ENCODE measurements at places on chromosomes 4 and X. TPM values are rescaled to one million over a fixed set of nuclear protein-coding genes. Genes with fewer than 3 reads are reported as not detected.

Gene UXT
- total RNA-seq = 93.8 TPM

Gene SSX4B
- 1.00 TPM for total RNA-seq

Gene CXorf51A
- not detected for total RNA-seq

Gene F8A1
- total RNA-seq = 27.7 TPM

Gene DKK2
- not detected for total RNA-seq

Gene SLC10A4
- 1.5 TPM for total RNA-seq

Gene ARHGEF6
- total RNA-seq = 2.7 TPM

- no peak overlapping the region for H3K27ac ChIP-seq
- DNase-seq = no peak
- H3K4me3 ChIP-seq = no peak overlapping the region
- H3K27me3 ChIP-seq = no peaks in the 10 kb centered on the region
Measured at GRCh38 chr4:155696726-155697125, 30.1 kb downstream of the GUCY1A1 start.

DNA sequence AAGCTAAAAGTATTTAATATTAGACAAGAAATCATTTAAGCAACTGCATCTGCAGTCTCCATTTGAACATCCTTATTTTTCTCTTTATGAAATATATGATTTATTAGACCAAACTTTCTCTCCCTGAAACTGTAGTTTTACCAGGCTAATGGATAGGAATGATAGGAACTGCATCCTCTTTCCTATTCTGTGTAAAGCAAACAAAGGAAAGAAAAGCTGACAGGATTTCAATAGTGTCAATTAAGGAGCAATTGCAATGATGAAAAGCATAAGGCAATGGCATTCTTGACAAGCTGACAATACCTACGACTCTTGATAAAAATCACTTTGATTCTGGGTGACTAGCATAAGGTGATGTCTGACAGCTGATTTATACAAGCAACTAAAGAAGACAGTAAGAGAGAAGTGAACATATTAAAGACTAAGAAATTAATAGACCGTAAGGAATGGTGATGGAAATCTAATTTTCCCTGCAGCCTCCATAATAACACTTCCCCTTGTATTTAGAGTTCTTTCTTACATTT, 502.5 kb downstream of the TECRL start:
- DNase-seq = no peak
- H3K4me1 ChIP-seq = no peaks in the 10 kb centered on the region
- no peaks in the 10 kb centered on the region for H3K27me3 ChIP-seq
- H3K36me3 ChIP-seq = no peaks in the 10 kb centered on the region
- no peak overlapping the region for H3K27ac ChIP-seq

DNA sequence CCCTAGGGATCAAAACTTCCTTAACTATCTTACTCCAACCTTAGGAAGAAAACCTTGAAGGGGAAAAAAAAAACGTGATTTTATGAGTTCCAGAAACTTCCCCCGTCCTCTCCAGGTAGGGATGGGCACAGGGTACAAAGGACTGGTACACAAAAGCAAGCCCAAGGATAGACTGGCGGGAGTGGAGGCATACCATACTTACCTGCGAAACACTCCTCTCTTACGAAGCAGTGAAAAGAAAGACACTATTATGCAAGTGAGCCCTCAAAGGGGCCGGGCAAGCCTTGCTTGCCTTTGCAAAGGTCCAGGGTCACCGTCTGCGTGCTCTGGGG, 651 bp downstream of the TSPAN6 start:
- peak overlapping the region; percentile 87 for H3K4me3 ChIP-seq
- no peaks in the 10 kb centered on the region for H3K4me1 ChIP-seq
- H3K27ac ChIP-seq = peak overlapping the region; percentile 89
- peaks cover 19% of the 10 kb centered on the region for H3K36me3 ChIP-seq
- DNase-seq = no peak

DNA sequence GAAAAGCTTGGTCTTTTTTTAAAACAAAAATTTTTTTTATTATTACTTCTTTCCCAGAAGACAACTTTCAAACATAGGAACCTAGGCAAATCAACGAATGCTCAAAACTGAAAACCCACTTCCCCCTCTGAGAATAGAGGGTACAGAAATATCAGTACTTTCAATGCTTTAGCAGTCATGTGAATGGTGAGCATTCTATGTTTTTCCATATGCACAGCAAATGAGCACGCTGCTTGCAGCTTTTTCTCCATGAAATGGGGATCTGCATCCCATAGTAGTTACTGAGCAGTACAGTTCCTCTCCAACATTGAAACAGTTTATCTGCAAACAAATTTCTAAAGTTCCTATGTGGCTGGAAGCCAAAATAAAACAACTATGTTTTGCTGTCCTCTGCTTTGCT, 108.4 kb upstream of the BMP2K start:
- no peak for DNase-seq
- no peak overlapping the region for H3K27ac ChIP-seq
- no peaks in the 10 kb centered on the region for H3K27me3 ChIP-seq
- H3K4me3 ChIP-seq = no peak overlapping the region
- no peaks in the 10 kb centered on the region for H3K36me3 ChIP-seq

- no peak overlapping the region for H3K4me3 ChIP-seq
- DNase-seq = no peak
- H3K4me1 ChIP-seq = peaks cover 17% of the 10 kb centered on the region
- H3K27ac ChIP-seq = no peak overlapping the region
- H3K36me3 ChIP-seq = no peaks in the 10 kb centered on the region
Measured at GRCh38 chr4:184744236-184744635, 10.3 kb upstream of the CENPU start.

DNA sequence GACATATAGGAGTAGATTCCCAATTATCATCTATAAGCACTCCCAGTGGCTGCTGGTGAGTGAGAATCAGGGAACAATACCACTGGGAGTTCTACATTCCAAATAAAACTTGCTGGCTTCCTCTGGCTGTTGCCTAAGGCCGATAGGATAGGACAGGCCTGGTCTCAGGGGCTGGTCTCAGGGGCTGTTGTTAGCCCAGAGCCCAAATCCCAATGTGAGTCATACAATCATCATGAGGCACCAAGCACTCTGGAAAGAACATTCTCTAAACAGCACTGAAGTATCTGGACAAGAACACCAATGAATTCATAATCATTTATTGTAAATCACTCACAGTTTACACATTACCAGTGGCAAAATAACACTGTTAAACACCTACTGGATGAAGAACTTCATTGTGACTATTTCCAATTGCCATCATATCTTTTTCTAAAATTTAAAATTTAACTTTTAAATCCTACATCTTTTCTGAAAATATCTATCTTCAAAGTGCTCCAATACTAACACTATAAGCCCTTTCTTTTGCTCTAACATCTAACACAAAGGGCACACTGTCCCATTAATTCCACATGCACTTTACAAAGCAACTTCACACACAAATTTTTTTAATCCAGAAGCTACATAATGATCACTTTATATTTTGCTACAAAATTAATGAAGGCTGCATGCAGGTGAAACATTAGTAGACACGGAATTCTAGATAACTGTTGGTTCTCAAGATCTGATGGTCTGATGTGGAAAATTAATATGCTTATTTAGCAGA, 67.6 kb upstream of the TMEM150C start:
- no peaks in the 10 kb centered on the region for H3K4me1 ChIP-seq
- no peaks in the 10 kb centered on the region for H3K27me3 ChIP-seq
- H3K4me3 ChIP-seq = no peak overlapping the region
- no peaks in the 10 kb centered on the region for H3K36me3 ChIP-seq

- peaks cover 21% of the 10 kb centered on the region for H3K36me3 ChIP-seq
- no peaks in the 10 kb centered on the region for H3K27me3 ChIP-seq
- H3K4me3 ChIP-seq = no peak overlapping the region
- no peak overlapping the region for H3K27ac ChIP-seq
- no peaks in the 10 kb centered on the region for H3K4me1 ChIP-seq
Measured at GRCh38 chrX:16585486-16586376, 64.2 kb upstream of the S100G start.

- no peak for DNase-seq
- H3K27me3 ChIP-seq = no peaks in the 10 kb centered on the region
- no peak overlapping the region for H3K27ac ChIP-seq
- no peaks in the 10 kb centered on the region for H3K4me1 ChIP-seq
Measured at GRCh38 chrX:134673123-134673522, 14.9 kb upstream of the PLAC1 start.

GRCh38 chr4:142781114-142781513, 65.0 kb downstream of the INPP4B start:
- no peaks in the 10 kb centered on the region for H3K36me3 ChIP-seq
- DNase-seq = no peak
- H3K4me3 ChIP-seq = no peak overlapping the region

DNA sequence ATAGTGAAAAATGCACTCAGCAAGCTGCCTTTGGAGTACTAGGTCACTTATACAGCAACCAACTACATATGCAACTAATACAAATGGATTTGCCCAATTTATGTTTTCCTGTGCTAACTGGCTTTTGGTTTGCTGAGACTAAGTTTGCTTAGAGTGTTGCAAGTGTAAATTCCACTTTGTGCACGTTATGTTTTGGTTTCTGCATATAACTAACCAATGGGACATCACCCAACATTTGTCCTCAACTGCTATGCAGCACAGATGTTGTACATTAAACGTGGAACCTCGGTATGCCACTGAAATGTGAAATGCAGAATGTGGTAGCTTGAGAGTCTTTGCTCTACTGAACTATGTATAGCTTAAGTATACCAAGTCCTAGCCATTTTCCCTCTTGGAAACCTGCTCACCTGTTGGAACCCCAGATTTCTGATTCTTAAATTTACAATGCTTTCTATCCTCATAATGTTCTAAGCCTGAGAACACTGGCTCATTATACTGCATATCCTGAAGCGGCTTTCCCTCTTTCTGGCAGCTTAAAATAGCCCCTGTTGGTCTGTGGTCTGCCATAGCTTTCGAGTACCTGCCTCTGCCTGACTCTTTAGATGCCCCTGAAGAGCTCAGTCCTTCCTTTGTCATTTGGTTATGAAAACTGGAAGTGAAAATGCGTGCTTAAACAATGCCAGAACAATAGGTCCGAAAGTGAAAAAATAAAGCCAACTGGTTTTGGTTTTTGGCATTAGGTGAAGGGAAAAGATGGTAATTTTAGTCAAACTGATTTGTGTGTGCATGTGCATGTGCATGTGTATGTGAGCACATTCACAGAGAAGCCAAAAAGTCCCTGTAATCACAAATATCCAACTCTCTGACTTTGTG, 158.0 kb downstream of the SH2D1A start:
- H3K27me3 ChIP-seq = no peaks in the 10 kb centered on the region
- H3K27ac ChIP-seq = no peak overlapping the region
- DNase-seq = no peak
- H3K4me1 ChIP-seq = no peaks in the 10 kb centered on the region
- H3K4me3 ChIP-seq = no peak overlapping the region

DNA sequence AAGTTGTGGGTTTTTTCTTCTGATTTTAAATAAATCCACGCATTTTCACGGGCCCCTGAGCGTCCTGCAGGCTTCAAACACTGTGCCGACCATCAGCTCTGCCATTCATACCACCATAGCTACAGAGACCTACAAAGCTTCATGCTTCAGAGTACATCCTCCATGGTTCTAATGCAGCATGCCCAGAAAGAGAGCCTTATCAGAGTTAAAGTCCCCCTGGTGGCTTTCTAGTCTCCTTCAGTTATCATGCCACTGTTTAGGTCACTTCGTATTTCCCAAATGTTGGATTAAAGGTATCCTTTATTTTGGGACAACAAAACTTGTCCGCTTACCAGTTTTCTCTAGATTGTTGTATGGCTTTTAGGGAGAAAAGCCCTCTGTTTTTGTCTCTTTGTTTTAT, 66.7 kb upstream of the VCX2 start:
- no peak for DNase-seq
- no peak overlapping the region for H3K4me3 ChIP-seq
- no peak overlapping the region for H3K27ac ChIP-seq
- H3K4me1 ChIP-seq = no peaks in the 10 kb centered on the region
- no peaks in the 10 kb centered on the region for H3K27me3 ChIP-seq

DNA sequence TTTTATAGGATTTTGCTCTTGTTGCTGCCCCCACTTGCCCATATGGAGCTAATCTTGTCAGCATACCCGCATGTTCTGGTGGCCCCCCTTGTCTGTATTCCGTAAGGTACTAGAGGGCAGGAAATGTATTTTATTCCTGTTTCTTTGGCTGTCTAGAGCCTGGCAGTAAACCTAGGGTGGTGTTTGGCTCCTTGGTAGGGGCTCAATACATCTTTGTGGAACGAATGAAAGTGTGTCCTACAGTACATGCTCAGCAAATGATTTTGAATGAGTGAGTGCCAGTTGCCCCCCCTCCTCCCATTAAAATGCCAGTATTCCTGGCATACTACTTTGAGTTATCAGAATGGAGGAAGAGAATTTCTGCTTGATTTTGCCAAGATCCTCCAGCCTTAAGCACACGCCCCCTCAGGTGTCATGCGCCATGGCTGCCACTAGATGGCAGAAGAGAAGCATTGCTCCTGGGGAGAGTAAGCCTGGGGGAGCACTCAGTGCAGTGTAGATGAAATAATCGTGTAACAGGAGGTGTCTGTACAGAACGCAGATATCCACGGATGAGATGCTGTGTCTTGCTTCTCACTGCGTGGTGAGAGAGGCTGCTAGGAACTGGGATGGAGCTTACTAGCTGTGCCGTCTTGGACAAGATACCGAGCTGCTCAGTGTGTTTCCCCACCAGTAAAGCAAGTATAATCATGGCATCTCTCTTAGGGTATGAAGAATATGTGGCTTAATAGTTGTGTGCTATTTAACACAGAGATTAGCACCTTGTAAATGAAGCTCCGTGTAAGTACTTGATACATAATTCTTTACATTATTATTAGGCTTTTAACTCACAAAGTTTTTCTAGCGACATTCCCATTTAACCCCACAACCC, 17.2 kb upstream of the RNF212 start:
- H3K36me3 ChIP-seq = no peaks in the 10 kb centered on the region
- H3K27me3 ChIP-seq = peaks cover 24% of the 10 kb centered on the region
- H3K4me3 ChIP-seq = no peak overlapping the region
- H3K4me1 ChIP-seq = no peaks in the 10 kb centered on the region
- H3K27ac ChIP-seq = no peak overlapping the region

DNA sequence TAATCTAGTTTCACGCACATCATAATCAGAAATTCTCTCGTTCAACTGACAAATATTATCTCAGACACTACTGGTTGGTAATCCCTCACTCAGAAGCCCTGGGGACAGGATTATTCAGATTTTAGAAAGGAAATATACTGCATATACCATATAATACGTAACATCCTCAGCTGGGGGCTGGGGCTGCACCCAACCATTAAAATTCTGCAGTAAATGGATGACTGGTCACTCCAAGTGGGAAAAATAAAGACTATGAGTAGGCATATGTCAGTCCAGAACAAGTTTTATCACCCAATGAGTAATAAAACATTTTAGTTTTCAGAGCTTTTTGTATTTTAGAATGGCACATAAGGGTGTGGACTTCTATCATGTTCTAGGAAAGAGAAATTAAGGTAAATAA, 121.7 kb upstream of the MAP3K15 start:
- no peaks in the 10 kb centered on the region for H3K4me1 ChIP-seq
- no peaks in the 10 kb centered on the region for H3K36me3 ChIP-seq
- no peak overlapping the region for H3K4me3 ChIP-seq
- no peak for DNase-seq
- no peak overlapping the region for H3K27ac ChIP-seq

- no peak overlapping the region for H3K4me3 ChIP-seq
- no peaks in the 10 kb centered on the region for H3K4me1 ChIP-seq
- DNase-seq = no peak
- peaks cover 24% of the 10 kb centered on the region for H3K36me3 ChIP-seq
- no peak overlapping the region for H3K27ac ChIP-seq
Measured at GRCh38 chrX:355329-356050, 31.2 kb downstream of the PPP2R3B start.
